ENCODE measurements at places on chromosomes 1 and 21.

GRCh38 chr1:78437396-78437795 is 53.4 kb upstream of the PTGFR start:
- no peak for DNase-seq

GRCh38 chr1:34603594-34603993 is 151.3 kb upstream of the GJB5 start:
- no peak for DNase-seq

DNA sequence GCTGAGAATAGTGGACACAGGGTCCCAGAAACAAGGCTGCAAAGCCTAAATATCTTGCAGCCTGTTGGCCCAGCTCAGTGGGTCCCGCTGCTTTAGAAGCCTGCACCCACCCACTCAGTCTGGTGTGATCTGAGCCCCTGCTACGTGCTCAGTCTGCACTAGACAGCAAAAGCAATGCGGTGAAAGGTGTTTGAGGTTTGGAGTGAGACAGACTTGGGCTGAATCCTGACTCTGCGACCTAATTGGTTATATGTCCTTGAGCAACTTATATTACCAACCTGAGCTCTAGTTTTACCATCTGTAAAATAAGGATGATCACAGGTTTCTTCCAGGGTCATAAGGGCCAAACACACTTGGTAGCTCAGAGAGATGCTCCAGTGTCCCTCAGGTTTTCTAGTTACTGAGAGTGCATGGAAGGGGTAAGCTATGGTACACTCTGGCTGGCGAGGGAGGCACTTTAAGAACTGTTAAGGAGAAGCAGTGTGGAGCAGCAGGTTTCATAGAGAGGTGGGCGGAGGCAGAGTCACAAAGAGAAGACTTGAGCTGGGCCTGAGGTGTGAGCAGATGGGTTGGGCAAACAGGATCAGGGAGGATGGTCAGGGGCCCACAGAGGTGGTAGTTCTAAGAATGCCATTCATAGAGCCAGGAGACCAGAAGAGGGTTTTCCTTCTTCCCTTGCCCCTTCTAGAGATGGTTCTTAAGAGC is 10.1 kb downstream of the TMEM200B start:
- no peak for DNase-seq

DNA sequence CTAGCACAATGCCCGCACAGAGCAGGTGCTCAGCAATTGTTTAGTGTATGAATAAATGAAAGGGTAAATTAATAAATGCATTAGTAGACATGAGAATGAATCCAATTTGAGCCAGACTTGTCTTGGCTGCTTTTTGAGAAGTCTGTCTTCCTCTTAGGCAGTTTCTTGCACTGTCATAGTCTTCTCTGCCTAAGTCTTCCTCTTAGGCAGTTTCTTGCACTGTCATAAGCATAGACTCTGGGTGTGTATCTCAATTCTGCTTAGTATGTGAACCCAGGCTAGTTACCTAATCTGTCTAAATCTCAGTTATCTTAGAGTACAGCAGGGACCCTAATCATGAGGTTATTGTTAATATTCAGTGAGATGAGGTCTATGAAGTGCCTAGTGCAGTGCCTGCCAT is 27.2 kb downstream of the NHLH2 start:
- no peak for DNase-seq

GRCh38 chr1:111747282-111747734 is 8.1 kb upstream of the INKA2 start:
- DNase-seq: peak; percentile 18

DNA sequence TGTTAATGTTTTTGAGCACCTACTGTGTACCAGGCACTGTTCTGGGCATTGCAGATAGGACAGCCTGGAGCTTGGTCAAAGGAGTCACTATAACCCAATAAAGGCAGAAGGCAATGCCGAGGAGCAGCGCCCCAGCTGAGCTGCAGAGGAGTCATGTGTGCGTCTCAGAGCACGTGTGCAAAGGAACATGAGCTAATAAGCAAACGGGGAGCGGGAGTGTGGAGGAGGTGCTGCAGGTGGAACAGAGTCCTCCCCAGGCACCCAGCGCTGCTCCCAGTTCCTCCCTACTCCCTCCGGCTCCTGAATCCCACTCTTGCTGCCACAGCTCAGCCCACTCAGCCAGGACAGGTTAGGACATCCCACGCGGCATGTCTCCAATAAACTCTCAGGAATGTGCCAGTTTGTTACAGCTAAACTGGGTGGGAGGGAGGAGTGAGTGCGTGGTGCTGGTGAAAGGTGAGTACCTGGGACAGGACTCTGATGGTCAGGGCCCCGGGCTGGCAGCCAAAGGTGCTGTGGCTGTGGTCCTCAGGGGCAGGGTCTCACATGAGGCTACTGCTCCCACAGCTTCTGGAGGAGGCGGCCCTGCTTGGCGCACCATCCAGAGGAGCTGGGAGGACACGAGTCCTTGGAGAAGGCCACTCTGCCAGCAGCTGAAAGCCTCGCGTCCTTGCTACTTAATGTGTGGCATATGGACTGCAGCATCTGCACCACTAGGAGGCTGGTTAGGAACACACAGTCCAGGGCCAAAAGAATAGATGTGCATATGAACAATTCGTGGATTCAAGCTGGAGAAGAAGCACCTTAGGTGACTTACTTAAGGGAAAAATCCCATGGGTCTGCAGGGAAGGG is 52.3 kb downstream of the GRIK3 start:
- DNase-seq: no peak

DNA sequence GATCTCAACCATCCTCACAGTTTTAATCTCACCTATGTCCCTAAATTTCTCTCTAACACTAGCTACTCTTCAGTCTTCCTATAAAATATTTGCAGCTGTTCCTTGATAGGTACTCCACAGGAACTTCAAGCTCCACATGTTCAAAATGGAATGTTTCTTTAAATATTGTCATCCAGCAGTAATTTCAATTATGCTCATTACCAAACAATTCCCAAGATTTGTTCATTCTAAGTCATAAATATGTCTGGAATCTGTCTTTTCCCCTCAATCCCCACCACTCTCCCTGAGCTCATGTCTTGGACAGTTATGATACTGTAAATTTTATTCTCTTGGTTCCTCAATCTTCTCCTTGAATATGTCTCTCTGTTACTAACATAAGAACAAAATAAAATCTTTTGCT is 214.4 kb downstream of the NRIP1 start:
- no peak for DNase-seq

- DNase-seq: no peak
Observed at GRCh38 chr1:30183895-30184294, 539.5 kb downstream of the MATN1 start.

GRCh38 chr1:179151908-179152682 is 70.2 kb downstream of the TOR3A start:
- DNase-seq: no peak

- no peak for DNase-seq
Observed at GRCh38 chr21:43188592-43189210, 19.9 kb downstream of the CRYAA start.

GRCh38 chr1:80413969-80414368 is 1386.8 kb upstream of the ADGRL2 start:
- no peak for DNase-seq

DNA sequence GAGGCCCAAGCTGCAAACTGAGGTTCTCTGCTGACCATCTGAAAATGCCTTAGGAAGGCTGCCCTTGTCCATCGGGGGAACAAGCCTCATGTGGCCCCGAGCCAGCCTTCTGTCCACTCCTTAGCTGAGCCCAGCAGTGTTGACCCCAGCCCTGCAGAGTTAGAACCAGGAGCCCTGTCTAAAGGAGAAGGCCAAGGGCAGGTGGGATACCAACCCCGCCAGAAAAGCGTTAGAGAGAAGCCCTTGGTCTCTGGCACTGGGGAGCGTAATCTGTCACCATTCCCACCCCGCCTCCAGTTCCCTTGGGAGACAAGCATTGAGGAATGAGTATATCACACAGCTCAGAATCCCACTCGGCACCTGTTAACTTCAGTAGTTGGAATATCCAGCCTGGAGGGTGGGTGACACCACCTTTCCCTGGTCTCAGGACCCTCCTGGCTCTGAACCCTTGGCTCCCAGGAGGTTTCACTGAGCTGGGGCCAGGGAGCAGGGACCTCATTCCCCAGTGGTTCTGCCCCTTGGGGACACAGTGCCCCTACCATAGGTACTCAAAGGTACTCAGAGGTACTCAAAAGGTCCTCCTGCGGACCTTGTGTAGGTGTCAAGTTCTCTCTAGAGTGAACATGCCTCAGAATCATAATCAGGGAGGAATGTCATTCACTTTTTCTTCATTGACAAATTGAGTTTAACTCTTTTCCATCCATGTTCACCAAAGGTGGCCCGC is 16.4 kb downstream of the ETS2 start:
- DNase-seq: no peak

GRCh38 chr1:232110281-232111090 is 483.9 kb downstream of the DISC1 start:
- no peak for DNase-seq

GRCh38 chr1:178684542-178685000 is 40.5 kb upstream of the RALGPS2 start:
- no peak for DNase-seq

DNA sequence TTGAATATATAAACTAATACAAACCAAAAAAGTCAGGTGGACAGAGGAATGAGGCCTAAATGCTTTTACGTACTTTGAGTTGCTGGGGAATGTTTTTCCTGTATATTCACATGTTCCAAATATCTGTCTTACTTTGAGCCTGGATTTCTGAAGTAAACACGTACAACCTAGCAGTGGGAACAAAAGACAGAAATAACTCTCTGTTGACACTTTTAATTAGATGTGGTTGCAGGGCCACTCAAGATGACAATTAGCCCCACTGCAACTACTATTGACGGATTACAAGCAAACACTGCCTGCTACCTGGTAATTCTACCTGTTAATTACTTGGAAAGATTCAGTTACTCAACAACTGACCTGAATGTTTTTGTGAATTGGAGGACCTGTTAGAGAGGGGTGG is 196.9 kb downstream of the TTLL7 start:
- DNase-seq: no peak

DNA sequence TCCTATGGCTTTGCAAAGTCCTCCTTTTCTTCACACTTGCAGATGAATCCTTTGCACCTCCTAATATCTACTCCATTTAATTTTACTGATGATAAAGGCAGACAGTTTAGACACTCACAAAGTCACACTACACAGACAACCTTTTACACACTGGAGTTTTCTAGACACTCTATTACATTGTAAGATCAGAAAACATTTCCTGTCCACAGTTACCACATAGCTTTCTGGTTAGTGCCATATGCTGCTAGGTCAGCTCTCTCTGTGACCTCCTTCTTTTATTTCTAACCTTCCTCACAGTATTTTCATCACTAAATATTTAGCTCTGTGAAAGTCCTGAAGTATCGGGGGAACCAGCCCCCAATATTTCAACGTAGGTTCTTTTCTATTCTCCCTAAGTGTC is 5.1 kb downstream of the SH2D1B start:
- DNase-seq: no peak

DNA sequence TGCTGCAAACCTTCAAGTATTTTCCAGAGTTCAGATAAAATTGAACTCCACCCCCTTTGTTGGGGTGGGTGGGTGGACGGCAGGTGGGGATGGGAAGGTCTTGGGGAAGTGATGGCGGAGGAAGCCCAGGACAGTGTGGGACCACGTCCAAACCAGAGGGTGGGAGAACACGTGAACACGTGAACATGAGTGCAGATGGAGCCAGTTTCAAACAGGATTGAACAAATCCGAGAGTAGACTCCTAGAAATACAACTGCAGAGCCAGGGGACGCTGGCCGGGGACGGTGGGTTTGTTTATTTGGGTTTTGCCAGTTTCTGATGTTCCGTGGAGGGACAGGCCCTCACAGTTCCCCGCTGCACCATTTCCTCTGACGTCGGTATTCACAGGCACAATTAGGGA is 2.9 kb downstream of the KRTAP10-2 start:
- DNase-seq: no peak

- DNase-seq: no peak
Observed at GRCh38 chr21:28159396-28159795, 833.3 kb downstream of the LTN1 start.

DNA sequence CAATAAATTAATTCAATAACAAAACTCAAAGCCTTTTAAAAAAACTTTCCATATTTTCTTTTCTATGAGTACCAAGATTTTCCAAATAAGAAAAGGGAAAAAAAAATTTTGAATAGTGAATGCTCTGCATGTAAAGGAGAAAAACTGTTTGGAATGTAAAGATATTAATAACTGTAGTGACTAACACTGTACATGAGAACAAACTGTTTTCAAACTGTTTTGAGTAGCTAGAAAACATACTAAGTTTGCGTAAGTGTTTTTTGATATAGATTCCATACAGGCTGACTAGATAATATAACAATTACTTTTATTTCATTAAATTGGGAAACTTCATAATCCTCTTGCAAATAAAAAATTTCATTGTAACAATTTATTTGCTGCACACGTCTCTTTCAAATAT is 150.5 kb downstream of the DPYD start:
- DNase-seq: no peak

DNA sequence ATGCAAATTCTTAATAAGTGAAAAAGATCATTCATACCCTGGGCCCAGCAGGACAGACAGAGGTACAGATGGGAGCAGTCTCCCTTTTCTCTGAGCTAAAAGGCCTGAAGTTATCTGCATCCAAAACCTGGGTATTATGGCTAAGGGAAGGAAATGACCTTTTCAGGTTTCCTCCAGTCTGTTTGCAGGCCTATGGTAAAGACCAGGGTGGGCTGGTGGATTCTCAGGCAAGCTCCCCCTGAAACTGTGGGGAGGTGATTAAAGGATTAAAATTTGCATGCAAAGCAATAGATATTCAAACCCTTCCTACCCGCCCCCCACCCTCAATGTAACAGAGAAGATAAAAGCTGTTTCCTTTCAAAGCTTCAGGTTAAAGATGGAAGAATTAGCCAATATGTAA is 471.8 kb upstream of the RUNX1 start:
- no peak for DNase-seq

DNA sequence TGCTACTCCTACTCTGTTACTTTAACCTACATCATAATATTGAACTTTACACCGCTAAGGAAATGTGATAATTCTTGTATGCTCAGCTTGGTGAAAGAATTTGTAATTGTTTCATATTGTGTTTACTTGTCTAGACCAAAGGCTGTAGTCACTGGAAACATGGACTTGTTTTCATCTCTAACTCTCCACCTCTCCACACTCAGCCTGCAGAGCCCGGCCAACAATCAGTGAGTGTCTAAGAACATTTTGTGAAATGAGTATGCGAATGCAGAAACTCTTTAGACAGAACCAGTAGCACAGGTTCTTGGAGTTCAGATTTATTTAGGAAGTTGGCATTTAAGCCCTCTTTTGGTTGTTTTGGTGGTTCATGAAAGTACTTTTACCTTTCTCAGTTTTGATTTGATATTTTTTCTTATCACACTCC is 3.2 kb upstream of the RWDD3 start:
- no peak for DNase-seq

DNA sequence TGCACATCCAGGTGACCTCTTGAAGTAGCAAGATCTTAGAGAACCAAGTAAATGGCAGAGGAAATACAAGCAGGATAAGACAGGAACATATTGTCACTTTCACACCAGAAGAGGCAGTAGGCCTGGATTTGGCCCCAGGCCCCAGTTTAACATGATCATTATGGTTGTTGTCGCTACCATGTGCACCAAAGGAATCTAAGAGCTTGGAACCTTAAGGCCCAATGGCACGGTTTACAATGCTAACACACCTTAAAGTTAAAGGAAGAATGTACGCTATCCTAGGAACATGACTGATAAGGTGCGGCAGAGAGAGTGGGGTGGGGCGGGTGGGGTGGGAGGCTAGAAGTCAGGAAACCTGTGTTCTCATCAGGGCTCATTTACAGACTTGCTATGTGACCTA is 147.5 kb downstream of the ROR1 start:
- DNase-seq: no peak

GRCh38 chr1:209249280-209249670 is 334.2 kb upstream of the CAMK1G start:
- no peak for DNase-seq
